GM13977 (cell line): ENCODE measurements at places on chromosomes 5 and 9.

DNA sequence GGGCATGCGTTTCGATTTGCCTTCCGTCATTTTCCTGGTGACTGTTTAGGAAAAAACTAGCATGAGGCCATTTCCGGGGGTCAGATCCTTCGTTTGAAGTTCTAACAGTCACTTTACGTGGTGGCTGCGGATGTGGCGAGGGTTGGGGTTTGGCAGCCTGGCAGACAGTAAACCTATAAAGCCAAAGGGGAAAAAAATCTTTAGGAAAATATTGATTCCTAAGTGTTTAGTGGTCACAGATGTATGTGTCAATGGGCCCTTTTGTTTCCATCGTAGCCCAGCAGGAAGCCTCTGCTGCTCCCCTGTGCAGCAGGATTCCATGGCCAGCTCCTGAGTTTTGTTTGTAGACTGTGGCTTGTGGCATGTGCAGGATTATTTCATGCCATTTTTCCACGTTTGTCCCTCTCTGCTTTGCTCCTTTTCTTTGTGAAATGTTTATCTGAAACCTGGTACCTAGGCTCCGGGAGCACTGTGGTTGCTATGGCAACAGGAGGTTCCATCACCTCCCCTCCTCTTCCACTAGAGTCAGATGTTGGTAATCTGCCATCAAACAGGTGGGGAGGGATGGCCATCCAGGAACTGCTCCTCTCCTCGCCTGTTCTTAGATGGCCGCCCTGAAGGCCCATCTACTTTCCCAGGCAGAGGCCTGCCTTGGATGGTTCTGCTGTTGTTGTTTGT is 202.3 kb downstream of the AOPEP start:
- DNase-seq, result no peak

DNA sequence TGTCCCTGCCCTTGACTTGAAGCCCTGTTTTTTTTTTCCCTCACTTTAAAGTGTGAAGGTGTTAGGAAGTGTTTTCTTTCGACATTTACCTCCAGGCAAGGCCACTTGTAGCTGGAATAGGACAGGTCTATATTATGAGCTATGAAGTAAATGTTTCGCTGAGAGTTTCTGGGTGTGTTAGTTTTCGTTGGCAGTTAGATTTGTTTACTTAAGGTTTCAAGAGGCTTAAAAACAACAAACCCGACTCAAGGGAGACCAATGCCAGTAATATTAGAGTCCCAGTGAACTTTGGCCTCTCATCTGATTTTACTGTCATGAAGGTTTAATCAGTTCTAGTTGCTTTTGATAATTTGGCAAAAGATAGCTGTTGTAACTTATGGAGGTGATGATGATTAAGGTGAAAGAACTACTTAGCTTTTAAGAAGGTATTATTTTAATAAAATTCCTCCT is 25.2 kb downstream of the OCLN start:
- no peak for DNase-seq

DNA sequence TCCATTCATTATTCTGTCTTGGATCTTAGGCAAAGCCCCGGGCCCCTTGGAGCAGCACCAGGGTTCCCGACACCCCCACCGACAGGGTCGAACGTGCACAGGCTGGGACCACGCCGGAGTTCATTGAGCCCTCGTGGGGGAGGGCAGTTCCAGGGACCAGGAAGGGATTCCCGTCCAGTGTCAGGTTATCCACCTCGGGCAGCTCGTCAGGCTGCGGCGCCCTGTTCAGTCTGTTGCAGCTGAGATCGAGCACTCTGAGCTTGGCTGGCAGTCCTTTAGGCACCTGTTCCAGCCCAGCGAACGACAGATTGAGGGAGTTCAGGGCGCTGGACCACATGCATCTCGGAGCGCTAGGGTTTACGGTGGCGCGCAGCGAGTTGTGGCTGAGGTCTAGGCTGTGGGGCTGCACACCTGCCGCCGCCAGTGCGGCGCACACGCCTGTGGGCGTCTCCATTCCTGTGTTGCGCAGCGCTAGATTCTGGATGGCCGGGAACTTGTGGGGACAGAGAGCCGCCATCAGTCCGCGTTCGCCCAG is 1.1 kb downstream of the CD14 start:
- DNase-seq, result peak; percentile 36

- DNase-seq, result no peak
These were observed 150.1 kb downstream of the KDM4C start for GRCh38 chr9:6907772-6908381.

DNA sequence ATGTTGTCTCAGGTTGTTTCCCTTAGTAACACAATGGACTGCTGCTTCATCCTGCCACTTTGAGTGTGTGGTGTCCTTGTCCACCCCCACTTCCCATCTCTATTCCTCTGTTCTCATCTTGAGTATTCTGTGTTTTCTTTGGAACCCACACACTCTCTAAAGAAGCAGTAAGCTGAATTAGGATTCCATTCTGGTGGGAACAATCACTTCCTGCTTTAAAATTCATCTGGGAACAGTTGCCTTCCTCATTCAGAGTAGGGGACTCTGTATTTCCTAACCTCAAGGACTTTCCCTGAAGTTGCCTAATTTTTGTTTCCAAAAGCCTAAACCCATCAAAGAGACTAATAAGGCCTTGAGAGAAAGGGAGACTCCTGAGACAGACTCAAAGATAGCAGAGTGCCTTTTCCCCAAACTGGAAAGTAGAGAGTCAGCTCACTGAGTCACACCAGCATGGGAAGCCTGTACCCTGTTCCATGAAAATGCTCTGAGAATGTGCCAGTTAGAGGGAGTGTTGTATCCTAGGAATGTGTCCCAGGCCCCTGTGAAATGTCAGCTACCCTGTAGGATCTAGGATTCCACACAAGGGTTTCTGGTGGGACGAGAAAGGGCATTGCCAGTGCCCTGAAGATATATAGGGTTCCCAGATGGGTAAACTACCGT is 63.6 kb downstream of the CCDC192 start:
- DNase-seq, result no peak

- DNase-seq, result no peak
These were observed 120.1 kb upstream of the TSLP start for GRCh38 chr5:110951373-110951791.

DNA sequence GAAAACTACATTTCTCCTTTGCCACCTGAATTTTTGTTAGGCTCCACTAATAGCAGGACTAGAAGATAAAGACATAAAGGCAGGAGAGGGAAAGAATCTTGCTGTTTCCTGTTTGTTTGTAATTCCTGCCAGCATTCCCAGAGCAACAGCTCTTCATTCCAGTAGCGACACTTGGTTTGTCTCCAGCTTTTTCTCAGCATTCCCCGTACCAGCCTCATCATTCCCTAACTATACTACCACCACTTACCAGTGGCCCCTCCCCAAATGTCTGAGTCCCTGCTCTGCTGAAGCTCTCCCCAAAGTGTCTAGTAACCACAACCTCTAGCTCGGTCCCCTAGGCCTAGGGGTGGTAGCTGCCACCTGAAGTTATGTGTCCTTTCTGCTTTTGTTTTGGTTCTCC is 18.6 kb downstream of the CETN3 start:
- no peak for DNase-seq
